ENCODE measurements at places on chromosomes 13 and 19. TPM values are rescaled to one million over a fixed set of nuclear protein-coding genes. Genes with fewer than 3 reads are reported as not detected.

DNA sequence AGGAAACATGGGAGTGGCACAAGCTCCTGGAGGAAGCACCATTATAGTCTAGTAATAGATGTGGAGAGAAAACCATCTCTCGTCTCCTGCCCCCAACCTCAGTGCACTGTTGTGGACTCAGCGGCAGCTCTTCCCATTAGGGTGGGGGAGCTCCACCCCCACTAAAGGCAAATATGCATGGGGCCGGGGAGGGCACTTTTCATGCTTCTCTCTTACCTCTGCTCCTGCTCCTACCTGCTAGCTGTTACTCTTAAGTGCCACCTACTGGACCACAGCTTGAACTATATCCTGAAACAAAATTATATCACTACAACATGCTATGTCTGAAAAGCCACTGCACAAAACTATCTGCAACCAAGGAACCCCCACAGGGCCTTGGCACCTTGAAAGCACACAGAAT, 112.6 kb upstream of the DACH1 start:
- H3K4me3 ChIP-seq: no peak overlapping the region
- H3K27ac ChIP-seq: no peak overlapping the region
- DNase-seq: no peak
- no peaks in the 10 kb centered on the region for H3K4me1 ChIP-seq
- no peaks in the 10 kb centered on the region for H3K36me3 ChIP-seq

- DNase-seq: no peak
- peaks cover 19% of the 10 kb centered on the region for H3K4me1 ChIP-seq
- peaks cover 80% of the 10 kb centered on the region for H3K36me3 ChIP-seq
Observed at GRCh38 chr13:111280681-111281585, 39.5 kb upstream of the TEX29 start.

The NLRP4 gene
- not detected for total RNA-seq

GRCh38 chr13:65112531-65112941, 2117.6 kb downstream of the PCDH9 start:
- no peaks in the 10 kb centered on the region for H3K27me3 ChIP-seq
- no peaks in the 10 kb centered on the region for H3K4me1 ChIP-seq
- no peak overlapping the region for H3K27ac ChIP-seq
- H3K4me3 ChIP-seq: no peak overlapping the region

The CARD8 gene
- total RNA-seq: 21.4 TPM

DNA sequence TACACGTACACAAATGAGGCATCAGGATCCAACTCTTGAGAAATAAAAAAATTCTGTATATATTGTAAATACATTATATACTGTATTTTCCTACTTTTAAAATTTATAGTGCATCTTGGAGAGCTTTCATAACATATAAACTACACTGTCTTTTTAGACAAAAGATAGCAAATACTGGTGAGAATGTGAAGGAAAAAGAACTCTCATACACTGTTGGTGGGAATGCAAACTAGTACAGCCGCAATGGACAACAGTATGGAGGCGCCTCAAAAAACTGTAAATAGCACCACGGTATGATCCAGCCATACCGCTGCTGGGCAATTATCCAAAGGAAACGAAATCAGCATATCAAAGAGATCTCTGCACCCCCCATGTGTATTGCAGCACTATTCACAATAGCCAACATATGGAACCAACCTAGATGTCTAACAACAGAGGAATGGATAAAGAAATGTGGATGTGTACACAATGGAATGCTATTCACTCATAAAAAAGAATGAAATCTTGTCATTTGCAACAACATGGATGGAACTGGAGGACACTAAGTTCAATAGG, 292.4 kb downstream of the EFNB2 start:
- DNase-seq: no peak
- no peak overlapping the region for H3K4me3 ChIP-seq
- no peak overlapping the region for H3K27ac ChIP-seq
- H3K27me3 ChIP-seq: no peaks in the 10 kb centered on the region

The ZNF208 gene
- total RNA-seq: 3.6 TPM

The PTH2 gene
- not detected for total RNA-seq

- H3K27ac ChIP-seq: no peak overlapping the region
- H3K27me3 ChIP-seq: no peaks in the 10 kb centered on the region
- H3K4me1 ChIP-seq: peaks cover 8% of the 10 kb centered on the region
Observed at GRCh38 chr13:34671137-34671536, 270.9 kb upstream of the NBEA start.

DNA sequence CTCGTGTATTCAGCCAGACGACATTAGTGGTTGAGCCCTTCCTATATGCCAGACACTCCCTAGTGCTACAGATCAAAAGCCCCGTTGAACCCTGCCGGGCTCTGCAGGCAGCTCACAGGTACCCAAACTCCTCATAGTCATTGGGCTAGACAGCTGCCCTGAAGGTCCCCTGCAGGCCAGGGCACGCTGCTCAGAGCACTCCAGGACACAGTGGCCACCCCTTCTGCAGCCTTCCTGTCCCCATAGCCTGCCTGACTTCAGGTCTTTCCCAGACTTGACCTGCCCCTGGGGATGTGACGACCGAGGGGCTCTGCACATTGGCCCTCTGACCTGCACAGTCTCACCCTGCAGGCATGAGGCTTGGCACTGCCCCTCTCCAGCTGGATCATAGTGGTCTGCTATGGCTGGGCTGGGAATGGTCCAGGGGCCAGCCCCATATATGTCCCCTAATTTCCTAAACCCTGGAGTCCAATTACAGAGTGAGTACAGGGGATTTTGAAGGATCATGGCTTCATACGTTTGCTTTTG, 64.2 kb upstream of the UBAC2 start:
- no peaks in the 10 kb centered on the region for H3K36me3 ChIP-seq
- H3K27me3 ChIP-seq: no peaks in the 10 kb centered on the region
- H3K4me3 ChIP-seq: no peak overlapping the region
- no peaks in the 10 kb centered on the region for H3K4me1 ChIP-seq

GRCh38 chr19:20558011-20558410, 7.6 kb downstream of the ZNF737 start:
- no peak overlapping the region for H3K4me3 ChIP-seq
- H3K27ac ChIP-seq: no peak overlapping the region
- H3K36me3 ChIP-seq: peaks cover 48% of the 10 kb centered on the region
- H3K4me1 ChIP-seq: no peaks in the 10 kb centered on the region
- no peak for DNase-seq

DNA sequence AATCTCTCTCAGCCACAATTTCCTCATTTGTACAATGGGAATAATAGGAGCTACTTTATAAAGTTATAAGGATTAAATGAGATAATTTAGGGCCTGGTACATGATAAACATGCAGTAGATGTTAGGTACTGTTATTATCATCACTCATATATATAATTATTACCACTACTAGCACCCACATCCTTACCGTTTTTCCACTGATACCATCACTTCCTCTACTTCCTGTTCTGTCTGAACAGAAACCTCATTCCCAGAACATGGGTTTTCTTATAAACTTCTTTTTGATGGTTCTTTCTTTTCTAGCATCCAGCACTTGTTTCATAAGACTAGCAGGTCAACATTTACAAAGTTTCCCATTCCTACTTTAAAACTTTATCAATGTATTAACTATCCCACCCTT, 6.3 kb downstream of the CDADC1 start:
- no peak overlapping the region for H3K27ac ChIP-seq
- H3K4me3 ChIP-seq: no peak overlapping the region

DNA sequence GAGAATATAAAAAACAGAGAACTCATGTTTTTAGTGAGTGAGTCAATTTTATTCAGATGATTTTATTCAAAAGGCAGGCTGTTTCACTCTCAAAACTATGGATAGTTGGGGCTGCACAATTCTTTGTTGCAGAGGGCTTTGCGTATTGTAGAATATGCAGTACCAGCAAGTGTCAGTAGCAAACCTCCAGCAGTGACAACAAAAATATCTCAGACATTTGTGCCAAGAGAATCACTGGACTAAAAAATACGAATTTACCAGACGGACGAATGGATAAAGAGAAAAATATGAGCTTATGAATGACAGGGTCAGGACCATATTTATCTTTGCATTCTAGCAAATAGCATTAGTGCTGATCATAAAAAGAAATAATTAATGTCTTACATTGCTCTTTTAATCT, 359.1 kb downstream of the FGF14 start:
- DNase-seq: no peak
- no peak overlapping the region for H3K4me3 ChIP-seq
- H3K27me3 ChIP-seq: no peaks in the 10 kb centered on the region
- H3K36me3 ChIP-seq: no peaks in the 10 kb centered on the region
- H3K4me1 ChIP-seq: no peaks in the 10 kb centered on the region
- no peak overlapping the region for H3K27ac ChIP-seq

GRCh38 chr19:13025819-13026456, 30.7 kb downstream of the NFIX start:
- H3K27ac ChIP-seq: peak overlapping the region; percentile 97
- H3K36me3 ChIP-seq: no peaks in the 10 kb centered on the region
- H3K4me3 ChIP-seq: peak overlapping the region; percentile 55
- DNase-seq: no peak
- peaks cover 98% of the 10 kb centered on the region for H3K4me1 ChIP-seq

GRCh38 chr19:55377356-55378131, 918 bp downstream of the TMEM190 start:
- no peak for DNase-seq
- H3K4me1 ChIP-seq: peaks cover 11% of the 10 kb centered on the region
- no peak overlapping the region for H3K4me3 ChIP-seq
- H3K36me3 ChIP-seq: no peaks in the 10 kb centered on the region

GRCh38 chr13:86403181-86403580, 604.0 kb upstream of the SLITRK6 start:
- no peak for DNase-seq
- H3K4me1 ChIP-seq: no peaks in the 10 kb centered on the region
- H3K4me3 ChIP-seq: no peak overlapping the region
- H3K27me3 ChIP-seq: no peaks in the 10 kb centered on the region
- H3K27ac ChIP-seq: no peak overlapping the region

DNA sequence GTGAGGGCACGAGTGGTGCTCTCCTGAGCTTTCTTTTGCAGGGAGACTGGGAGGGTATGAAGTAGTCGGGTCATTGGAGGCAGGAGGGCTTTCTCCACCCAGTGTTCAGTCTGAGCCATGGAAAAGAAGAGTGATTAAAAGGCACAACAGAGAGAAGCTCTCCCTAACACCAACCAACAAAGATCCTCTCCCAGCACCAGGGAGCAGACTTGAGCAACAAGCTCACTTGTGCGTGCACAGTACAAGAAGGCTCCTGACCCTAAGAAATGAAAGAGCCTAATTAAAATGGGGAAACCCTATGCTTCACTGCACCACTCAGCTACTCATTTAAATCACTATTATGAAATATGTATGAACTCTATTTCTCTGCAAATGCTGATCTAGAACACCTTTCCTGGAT, 276.3 kb upstream of the SOX21 start:
- no peak for DNase-seq
- H3K27ac ChIP-seq: no peak overlapping the region
- H3K4me3 ChIP-seq: no peak overlapping the region
- no peaks in the 10 kb centered on the region for H3K27me3 ChIP-seq

The TMEM238 gene
- 31.3 TPM for total RNA-seq

The CBY2 gene
- not detected for total RNA-seq

DNA sequence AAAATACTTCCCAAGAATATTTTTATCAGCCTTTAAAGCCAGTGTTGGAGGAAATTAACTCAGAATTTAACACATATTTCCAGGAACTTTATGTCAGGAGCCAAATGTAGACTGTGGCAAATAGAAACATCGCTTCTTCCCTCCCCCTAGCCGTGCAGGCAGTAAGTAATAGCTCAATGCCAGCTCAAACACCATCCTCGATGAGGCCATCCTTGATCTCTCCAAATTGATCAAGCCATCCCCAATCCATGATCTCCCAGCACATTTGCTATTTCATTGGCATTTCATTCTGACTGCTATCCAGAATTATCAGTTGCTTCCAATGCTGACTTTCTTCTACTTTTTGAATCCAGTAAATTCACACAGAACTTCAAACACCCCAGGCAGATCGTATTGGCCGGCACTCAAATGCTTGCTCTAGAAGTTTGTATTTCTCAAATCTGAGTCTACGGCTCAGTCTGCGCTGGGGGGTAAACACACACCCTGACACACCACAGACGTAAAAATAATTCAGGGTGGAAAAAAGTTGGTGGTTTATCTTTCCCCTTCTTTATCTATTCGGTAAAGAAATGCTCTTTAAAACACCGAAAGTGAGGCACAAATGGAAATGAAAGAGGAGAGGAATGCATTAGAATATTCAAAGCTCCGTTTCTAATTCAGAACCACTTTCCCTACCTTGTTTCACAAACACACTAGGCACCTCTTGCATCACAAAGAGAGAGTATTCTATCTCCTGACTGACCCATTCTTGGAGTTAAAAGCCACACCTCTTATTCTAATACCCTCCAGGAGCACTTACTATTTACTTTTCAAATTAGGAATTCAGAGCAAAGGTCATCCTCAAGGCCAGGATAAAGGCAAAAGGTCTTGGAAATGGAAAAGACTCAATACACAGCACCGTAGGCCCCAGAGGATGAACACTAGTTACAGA, 991 bp downstream of the OBI1 start:
- peak overlapping the region; percentile 64 for H3K27ac ChIP-seq
- H3K4me1 ChIP-seq: peaks cover 31% of the 10 kb centered on the region
- H3K4me3 ChIP-seq: peak overlapping the region; percentile 65
- DNase-seq: no peak

DNA sequence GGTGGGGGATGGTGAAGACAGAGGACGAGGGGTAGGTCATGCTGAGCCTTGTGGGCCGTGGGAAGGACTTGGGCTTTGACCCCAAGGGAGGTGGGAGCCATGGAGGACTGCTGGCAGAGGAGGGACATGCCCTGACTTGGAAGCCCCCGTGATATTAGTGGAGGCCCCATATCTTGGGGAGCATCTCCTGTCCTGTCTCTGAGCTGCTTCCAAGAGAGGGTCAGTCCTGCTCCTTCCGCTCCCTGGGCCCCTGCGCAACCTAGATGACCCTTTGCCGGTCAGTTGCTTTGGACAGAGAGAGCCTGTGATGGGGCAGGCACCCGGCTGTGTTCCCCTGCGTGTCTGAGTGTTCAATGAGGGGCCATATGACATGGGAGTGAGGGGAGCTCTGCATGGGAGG, 5.2 kb downstream of the TLE6 start:
- H3K4me1 ChIP-seq: peaks cover 27% of the 10 kb centered on the region
- no peaks in the 10 kb centered on the region for H3K36me3 ChIP-seq
- H3K27me3 ChIP-seq: no peaks in the 10 kb centered on the region

- no peak overlapping the region for H3K27ac ChIP-seq
- H3K4me1 ChIP-seq: no peaks in the 10 kb centered on the region
- H3K36me3 ChIP-seq: no peaks in the 10 kb centered on the region
- DNase-seq: no peak
- H3K27me3 ChIP-seq: no peaks in the 10 kb centered on the region
Observed at GRCh38 chr13:73782450-73783449, 351.5 kb downstream of the KLF12 start.

DNA sequence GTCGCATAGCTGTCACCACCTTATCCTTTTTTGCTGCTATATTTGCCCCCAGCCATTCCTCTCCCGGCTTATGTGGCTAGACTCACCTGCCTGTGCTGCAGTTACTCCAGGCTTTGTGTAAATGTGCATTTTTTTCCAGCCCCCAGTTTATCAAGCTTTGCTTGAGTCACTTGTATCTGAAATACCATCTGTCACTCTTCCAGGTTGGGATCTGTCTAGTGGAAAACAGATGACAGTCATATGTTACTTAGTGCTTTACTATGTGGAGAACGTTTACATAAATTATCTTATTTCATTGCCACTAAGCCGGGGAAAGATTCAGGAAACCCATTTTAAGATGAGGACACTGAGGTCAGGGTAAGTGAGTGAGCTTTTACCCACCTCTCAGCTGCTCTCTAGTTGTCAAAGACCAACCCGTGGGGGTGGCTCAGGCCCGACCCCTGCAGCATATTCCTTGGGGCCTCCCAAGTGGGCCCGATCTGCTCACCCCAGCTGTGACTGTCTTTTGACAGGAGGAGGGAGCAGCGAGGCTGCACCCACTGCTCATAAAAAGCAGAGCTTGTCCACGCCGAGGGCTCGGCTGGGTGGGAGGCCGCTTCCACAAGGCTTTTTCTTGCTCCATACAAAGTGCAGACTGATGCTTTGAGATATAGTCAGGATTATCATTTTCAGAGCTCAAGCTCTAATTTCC, 7.2 kb downstream of the GJB2 start:
- no peak overlapping the region for H3K4me3 ChIP-seq
- H3K4me1 ChIP-seq: no peaks in the 10 kb centered on the region
- H3K27ac ChIP-seq: no peak overlapping the region
- no peak for DNase-seq

Data from suprapubic skin (tissue), 4 donors.